CD4-positive, alpha-beta memory T cell (primary cell): ENCODE measurements at places on chromosomes 7 and 10.

- DNase-seq = no peak
Observed at GRCh38 chr10:93815304-93816096, 57.8 kb downstream of the LGI1 start.

DNA sequence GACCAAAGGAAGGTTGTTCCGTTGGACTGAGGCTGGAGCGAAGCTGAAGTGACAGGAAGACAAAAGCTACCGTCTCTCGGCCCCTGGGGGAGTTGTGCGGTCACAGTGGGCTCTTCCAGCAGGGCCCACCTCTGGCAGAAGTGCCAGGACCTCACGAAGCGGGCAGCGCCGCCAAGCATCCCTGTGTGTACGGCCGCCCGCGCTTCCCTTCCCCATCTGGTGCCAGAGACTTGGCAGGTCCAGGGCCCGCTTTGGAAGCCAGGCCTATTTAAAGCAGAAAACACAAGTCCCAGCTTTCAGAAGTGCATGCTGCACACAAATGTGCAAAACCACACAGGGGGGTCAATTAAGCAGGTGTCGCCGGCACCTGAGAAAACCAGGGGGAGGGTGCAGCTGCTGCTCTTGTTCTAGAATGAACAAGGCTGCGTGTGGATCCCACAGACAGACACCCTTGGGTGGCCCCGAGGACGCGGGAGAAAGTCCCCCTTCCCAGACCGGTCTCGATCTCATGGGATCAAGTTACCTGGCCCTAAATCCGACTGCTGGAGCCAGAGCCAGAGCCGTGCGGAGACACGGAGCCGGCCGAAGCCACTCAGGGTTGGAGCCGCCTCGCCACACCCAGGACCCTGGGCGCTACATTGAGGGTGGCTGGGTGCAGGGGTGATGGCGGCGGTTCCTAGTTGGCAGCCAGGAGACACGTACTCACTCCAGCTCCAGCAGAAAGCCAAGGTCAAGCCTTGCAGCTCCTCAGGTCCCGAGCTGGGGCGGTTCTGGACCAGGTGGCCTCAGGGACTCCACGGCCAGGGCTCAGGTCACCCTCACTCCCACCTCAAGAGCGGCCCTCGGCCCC lies 51.8 kb upstream of the PPP2R2D start:
- DNase-seq = no peak

- no peak for DNase-seq
Observed at GRCh38 chr10:126611303-126611702, 59.2 kb downstream of the C10orf90 start.

GRCh38 chr10:21191512-21191911 lies 294.4 kb upstream of the NEBL start:
- no peak for DNase-seq

DNA sequence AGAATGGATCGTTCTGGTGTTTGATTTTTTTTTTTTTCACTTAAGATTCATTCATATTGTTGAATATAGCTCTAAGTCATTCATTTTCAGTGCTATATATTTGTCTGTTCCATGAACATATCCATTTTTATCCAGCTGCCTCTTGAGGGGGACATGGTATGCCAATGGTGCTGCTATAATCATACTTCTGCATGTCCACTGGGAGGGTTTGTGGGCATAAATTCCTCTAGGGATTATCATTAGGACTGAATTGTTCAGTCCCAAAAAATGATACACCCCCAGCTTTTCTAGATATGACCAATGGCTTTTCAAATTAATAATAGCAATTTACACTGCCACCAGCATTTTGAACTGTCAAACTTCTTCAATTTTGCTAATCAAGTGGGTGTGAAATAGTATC lies 41.1 kb downstream of the CAV1 start:
- no peak for DNase-seq

DNA sequence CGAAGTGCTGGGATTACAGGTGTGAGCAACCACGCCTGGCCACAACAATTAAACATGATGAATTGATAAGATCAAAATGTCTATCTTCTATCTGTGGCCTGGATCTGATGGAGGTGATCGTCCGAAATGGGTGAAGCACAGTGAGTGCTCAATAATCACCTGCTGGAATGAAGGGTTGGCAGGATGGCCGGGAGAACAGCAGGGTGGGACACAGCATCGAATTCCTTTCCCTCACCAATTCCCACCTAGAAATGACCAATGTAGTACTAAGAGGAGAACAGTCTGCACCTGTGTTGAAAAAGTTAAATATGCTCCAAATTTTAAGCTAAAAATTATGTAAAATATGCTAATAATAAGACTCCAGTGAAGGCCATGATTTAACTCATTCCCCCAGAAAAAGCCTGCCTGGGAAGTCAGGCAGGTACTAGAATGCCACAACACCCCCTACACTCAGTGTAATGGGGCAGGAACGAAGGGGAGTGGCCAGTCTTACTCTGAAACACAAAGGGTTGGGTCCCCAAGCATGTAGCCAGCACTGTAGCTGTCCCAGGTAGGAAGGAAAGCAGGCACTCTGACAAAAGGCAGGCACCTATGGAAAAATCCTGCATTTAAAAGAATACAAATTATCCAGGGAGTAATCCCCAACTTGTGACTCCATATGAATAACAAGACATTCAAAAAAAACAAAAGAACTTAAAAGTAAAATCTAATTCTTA lies 110.3 kb downstream of the VPS41 start:
- no peak for DNase-seq
